ENCODE measurements at places on chromosomes 6 and 20.

DNA sequence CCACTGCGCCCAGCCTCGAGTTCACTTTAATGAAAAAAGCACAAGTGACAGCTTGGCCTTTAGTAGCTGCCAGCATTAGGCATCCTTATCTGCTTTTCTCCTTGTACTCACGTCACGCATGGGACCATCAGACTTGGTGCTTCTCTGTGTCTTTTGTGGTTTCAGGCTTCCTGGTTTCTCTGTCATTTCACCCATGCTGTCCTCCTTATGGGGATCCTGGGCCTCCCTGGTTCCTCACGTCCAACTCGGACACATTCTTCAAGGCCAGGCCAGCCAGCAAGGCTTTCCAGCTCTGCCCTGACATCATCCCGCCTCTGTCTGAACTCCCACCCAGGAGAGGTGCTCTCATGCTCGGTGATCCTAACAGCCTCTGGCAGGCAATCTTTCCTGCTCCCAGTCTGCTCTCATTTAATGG, 83.2 kb downstream of the TIAM2 start:
- no peak for DNase-seq

DNA sequence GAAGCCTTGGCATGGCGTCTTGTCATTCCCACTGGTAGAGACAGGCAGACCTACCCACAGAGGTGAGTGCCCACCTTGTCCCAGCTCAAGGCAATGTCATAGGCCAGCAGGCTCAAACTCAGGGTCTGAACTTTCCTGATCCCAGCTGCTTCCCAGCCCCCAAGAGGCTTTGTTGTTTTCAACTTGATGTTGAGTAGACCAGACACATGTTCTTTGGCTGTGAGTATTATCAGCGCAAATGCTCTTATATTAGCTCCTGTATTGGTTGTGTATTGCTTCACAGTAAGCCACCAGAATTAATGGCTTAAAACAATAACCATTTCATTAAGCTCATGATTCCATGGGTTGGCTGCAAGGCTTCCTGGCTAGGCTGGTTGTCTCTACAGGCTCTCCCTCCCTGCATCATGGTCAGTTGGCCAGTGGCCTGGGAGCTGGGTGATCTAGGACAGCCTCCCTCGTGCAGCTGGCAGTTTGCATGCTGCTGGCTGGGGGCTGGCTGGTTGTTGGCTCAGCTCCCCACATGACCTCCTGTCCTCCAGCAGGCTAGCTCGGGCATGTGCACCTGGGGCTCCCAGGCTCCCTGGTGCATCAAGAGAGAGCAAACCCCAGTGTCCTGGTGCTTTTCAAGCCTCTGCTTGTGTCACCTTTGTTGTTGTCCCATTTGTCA, 21.6 kb downstream of the TOX2 start:
- DNase-seq, result no peak

- DNase-seq, result no peak
Measured at GRCh38 chr6:53765270-53765669, 29.5 kb upstream of the LRRC1 start.

DNA sequence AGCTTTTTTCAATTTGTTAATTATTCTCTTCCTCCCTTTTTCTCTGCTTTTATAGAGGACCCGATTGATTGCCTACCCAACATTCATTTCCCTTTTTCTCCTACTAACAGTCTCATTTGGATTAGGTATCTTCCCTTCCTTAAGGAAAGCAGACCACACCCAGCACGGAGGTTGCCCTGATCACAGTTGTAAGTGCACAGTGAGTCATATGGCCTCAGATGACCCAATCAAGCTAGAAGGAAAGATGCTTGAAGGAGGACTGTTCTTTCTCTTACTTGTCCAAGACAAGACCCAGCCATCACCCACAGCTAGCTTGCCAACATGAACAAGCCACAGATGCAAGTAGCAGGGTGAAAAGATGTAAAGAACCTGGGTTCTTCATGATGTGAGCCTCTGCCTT, 518.6 kb downstream of the PKHD1 start:
- DNase-seq, result no peak

GRCh38 chr20:43755390-43755789, 28.6 kb upstream of the GTSF1L start:
- DNase-seq, result no peak

GRCh38 chr6:168578036-168578435, 137.1 kb downstream of the SMOC2 start:
- no peak for DNase-seq

DNA sequence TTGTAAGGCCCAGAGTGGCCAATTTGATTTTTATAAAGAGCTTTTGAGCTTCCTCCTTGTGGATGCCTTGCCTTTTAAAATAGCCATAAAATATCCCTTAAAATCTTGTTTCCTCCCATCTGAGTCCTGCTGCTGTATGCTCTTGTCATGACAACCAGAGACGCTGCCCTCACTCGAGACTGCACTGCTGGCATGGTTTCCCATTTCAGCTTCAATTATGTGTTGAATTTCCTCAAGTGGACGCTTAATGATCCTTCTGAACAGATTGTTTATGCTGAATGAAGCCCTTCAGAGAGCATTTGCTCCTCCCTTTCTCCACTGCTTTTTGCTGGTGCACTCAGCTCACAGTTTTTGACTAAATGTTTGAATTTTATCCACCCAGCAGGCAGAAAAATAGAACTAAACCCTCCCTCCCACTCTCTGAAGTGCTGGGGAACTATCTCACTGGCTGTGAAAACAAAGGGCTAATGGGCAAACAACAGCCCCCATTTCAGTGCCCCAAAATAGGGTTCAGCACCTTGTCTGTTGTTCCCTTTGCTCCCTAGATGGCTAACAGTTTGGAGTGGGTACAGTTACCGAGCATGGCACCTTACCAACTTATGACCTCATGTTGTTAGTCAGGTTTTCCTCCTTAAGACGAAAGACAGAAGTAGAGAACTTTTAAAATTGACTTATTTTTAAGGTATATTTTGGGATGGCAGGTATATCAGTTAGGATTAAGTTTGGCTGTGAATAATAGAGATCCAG, 45.5 kb upstream of the RNF8 start:
- no peak for DNase-seq

DNA sequence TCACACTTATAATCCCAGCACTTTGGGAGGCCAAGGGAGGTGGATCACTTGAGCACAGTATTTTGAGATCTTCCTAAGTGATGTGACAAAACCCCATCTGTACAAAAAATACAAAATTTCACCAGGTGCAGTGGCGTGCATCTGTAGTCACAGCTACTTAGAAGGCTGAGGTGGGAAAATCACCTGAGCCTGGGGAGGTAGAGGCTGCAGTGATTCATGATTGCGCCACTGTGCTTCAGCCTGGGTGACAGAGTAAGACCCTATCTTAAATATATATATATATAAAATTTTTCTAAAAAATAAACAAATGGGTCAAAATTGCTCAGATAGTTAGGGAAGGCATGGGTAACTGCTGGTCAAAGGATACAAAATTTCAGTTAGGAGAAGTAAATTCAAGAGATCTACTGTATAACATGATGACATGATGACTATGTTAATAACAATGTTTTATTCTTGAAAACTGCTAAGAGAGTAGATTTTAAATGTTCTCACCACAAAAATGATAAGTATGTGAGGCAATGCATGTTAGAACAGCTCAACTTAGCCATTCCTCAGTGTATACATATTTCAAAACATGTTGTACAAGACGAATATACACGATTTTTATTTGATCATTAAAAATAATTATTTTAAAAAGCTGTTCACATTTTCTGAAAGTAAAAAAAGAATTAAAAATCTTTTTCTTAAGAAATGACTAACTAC, 24.4 kb downstream of the TBC1D32 start:
- DNase-seq, result no peak

GRCh38 chr6:76435174-76435573, 362.7 kb upstream of the IMPG1 start:
- no peak for DNase-seq

- DNase-seq, result no peak
Measured at GRCh38 chr6:146598772-146599405, at the start of gene ADGB. Gene ADGB, plus strand, starts transcription at chr6:146598972. Its CDS starts 69 bp downstream, at chr6:146599041.

GRCh38 chr6:1850840-1851157, 241.1 kb downstream of the FOXC1 start:
- DNase-seq, result no peak

DNA sequence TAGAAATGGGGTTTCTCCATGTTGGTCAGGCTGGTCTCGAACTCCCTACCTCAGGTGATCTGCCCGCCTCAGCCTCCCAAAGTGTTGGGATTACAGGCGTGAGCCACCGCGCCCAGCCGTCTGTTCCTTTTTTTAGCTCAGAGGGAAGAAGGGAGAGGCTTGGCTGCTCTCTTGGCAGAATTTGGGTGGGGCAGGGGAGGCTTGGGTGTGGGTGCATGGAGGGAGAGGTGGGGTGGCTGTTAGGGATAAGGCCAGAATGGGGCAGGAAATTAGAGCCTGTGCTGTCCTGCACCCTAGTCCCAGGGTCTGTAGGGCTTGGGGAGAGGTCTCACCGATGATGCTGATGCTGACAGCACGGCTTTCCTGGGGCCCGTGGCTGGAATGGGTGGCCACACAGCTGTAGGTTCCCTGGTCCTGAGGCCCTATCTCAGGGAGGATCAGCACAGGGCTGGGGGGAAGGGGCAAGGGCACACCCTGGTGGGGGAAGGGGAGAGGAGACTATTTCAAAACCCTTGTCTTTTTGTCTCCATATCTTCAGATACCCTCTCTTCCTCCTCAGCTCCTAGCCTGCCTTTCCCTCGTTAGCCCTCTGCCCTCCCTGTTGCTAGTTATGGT, 2.0 kb downstream of the AGER start:
- DNase-seq, result no peak

- no peak for DNase-seq
Measured at GRCh38 chr6:35094183-35094582, 47.0 kb downstream of the TCP11 start.

DNA sequence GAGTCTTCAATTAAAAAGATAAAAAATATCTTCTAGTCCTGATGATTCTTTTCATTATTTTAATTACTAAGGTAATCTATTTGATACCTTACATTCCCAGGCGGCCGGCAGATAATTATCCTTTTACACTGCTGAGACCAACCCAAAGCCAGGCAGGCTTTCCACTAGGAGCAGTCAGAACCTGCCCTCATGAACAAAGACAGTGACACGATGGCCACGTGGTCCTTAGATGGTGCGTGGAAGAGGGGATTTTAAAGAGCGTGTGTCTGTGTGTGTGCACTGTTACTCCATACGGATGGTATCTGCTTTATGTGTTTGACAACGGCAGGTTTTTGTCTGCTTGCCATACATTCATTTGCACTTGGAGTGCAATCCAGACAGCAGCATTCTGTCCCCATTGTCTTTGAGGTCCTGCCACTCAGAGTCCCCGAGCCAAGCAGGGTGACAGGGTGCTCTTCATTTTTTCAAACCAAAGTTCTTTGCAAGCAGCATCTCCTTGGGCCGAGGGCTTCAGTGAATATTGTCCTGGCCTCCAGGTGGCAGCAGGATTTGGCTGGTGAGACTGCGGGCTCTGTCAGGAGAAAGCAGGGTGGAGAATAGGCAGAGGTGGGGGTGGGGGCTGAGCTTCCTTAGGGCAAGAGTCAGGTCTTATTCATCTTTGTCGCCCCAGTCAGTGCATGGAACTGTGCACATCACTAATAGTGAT, 260.5 kb downstream of the NRN1 start:
- no peak for DNase-seq

- DNase-seq, result no peak
Measured at GRCh38 chr20:46206992-46207549, 89.0 kb downstream of the CD40 start.

- DNase-seq, result no peak
Measured at GRCh38 chr20:48627737-48628128, 200.1 kb downstream of the PREX1 start.

DNA sequence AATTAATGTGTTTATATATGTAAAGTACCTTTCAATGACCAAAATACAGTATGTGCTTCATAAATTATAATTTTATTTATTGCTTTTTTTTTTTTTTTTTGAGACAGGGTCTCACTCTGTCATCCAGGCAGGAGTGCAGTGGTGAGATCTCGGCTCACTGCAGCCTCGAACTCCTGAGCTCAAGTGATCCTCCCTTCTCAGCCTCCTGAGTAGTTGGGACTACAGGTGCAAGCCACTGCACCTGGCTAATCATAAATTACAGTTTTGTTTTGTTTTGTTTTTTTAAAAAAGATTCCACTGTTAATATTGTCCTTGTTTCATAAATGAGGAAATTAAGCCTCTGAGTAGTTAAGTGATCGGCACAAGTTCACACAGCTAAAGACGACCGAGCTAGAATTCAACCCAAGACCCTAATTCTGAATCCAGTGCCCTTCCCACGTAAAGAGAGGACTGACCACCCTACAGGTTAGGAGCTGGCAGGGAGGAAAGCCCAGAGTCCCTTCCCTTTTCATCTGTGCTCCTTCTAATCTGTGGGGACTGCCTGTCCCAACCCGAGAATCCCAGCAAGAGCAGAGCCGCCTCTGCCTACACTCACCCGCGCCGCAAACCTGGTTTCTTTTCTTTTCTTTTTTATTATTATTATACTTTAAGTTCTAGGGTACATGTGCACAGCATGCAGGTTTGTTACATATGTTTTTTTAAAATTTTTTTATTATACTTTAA, 8.5 kb upstream of the GDF5 start:
- DNase-seq, result no peak

DNA sequence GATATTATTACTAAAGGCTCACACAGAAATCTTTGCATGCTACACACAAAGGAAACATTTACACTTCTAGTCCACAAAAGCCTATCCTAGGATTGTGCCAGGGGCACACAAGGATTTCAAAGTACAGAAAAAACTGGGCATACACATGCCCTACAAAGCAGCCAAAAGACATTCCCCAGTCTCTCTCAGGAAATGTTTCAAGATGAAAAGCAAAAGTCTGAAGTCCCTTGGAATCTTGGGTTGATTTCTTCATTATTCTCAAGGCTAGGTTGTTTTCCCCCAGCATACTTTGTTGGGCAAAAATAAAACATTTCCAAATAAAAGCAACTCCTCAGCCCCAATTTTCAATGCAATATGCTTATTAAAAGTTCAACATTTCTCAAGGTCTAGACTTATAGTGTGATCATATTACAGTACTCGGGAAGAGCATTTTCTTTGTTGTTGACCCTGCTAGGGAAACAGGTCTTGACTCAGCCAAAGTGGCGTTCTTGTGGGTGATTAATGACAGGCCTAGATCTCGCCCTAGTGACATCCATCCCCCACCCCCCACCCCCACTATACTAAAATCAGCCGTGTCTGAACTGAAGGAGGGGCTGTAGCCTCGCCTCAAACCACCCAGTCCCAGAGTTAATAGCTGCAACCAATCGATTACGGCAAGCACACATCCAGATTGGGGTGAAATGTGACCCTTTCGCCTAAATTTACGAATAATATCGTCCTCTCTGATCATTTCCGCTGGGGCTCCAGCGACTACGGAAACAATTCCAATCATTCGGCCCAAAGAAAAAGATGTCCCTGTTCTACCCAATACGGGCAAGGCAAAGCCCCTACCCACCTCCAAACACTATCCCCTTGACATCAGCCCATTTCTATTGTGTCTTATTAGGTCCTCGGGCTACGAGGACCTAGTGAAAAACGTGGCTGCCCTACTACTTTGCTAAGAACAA, 1.4 kb downstream of the AKIRIN2 start:
- peak; percentile 15 for DNase-seq

- DNase-seq, result no peak
Measured at GRCh38 chr6:44051515-44051914, 75.7 kb downstream of the MRPL14 start.

DNA sequence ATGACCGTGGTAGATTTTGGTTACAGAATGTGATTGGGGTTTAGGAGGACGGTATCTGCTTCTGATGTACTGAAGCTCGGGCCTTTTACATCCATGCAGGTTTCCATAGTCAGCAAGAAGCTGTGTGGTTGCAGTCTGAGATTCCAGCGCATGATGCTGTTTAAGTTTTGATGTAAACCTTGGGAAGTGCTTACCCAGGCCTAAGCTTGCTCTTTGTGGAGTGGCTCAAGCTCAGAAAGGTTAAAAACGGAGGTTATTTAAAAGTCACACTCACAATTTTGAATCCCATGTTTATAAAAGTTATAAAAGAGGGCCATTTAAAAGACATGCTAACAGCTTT, 121.4 kb downstream of the TIAM2 start:
- no peak for DNase-seq

GRCh38 chr20:25372584-25373336, 17.9 kb downstream of the ABHD12 start:
- DNase-seq, result no peak

Data from GF-D8 (cell line).